ENCODE measurements at places on chromosomes 13 and 19. TPM values are rescaled to one million over a fixed set of nuclear protein-coding genes. Genes with fewer than 3 reads are reported as not detected.

TMPRSS9 gene
- total RNA-seq = 0.16 TPM

RAB4B gene
- total RNA-seq = 32.6 TPM

RNF225 gene
- 0.87 TPM for total RNA-seq

LGI4 gene
- 3.6 TPM for total RNA-seq

DNAAF3 gene
- 5.6 TPM for total RNA-seq

KLK15 gene
- total RNA-seq = not detected

CDX2 gene
- not detected for total RNA-seq

MCF2L gene
- total RNA-seq = 22.9 TPM

GNA15 gene
- total RNA-seq = not detected

CEACAM18 gene
- total RNA-seq = not detected

VSTM1 gene
- total RNA-seq = not detected

ETV2 gene
- not detected for total RNA-seq

ANGPTL4 gene
- total RNA-seq = 1.4 TPM

ZNF536 gene
- total RNA-seq = 0.07 TPM

ZNF66 gene
- total RNA-seq = 67.3 TPM

PRTN3 gene
- 2.4 TPM for total RNA-seq

CASP14 gene
- not detected for total RNA-seq

NKPD1 gene
- total RNA-seq = 1.3 TPM

SCEL gene
- not detected for total RNA-seq

DNA sequence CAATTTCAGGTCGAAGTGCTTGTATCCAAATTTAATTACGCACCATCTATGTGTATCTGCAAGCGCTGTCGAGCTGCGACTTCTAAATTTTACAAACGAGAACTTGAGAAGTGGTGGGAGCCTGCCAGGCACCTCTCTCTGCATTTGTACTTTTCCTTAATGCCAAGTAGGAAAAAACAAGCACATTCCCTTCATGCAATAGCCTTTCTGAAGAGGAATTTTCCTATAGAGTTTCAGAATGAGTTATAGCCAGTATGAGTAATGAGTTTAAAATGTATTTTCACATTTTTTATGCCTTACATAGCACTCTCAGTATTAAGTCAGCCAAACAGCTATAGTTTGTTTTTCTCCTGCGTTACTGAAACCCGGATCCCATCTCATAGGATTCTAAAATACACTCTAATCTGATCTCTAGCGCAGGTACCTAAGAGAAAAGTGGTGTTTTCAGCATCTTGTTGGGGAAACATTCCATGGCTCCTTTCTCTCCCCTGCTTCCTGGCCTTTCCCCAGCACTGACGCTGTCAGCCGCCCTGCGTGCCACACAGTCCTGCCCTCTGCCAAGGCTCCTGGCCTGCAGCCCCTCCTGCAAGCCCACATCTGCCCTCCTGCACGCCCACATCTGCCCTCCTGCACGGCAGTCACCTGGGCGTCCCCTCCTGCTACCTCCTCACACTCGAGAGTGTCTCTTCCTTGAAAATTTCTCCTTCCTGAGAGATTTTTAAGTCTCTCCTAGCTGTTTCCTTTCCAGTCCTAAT lies 526.9 kb downstream of the MYO16 start:
- H3K36me3 ChIP-seq = no peaks in the 10 kb centered on the region
- DNase-seq = no peak
- no peaks in the 10 kb centered on the region for H3K27me3 ChIP-seq
- H3K4me1 ChIP-seq = peaks cover 25% of the 10 kb centered on the region
- no peak overlapping the region for H3K4me3 ChIP-seq

GRCh38 chr13:22945321-22946226 lies 235.2 kb upstream of the SGCG start:
- H3K27ac ChIP-seq = no peak overlapping the region
- H3K36me3 ChIP-seq = no peaks in the 10 kb centered on the region
- no peaks in the 10 kb centered on the region for H3K27me3 ChIP-seq
- H3K4me1 ChIP-seq = no peaks in the 10 kb centered on the region

DNA sequence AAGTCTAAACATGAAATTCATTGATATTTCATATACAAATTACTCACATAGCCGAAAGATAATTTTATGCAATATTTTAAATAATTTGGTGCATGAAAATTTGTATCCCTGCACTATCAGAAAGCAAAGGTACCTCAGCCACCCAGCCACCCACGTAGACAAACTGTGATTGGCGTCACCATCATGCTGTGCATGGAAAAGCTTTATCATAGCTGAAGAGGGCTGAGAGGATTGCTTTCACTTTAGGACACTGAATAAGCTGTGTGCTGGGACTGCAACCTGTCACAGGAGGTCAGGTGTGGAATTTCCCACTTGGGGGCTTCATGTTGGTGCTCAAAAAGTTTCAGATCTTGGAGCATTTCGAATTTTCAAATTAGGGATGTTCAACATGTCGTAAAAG lies 96.3 kb downstream of the MYCBP2 start:
- H3K36me3 ChIP-seq = no peaks in the 10 kb centered on the region
- DNase-seq = no peak
- peaks cover 2% of the 10 kb centered on the region for H3K4me1 ChIP-seq
- H3K27ac ChIP-seq = no peak overlapping the region
- no peaks in the 10 kb centered on the region for H3K27me3 ChIP-seq

GRCh38 chr19:1122972-1123363 lies 19.2 kb downstream of the GPX4 start:
- DNase-seq = peak; percentile 93
- no peaks in the 10 kb centered on the region for H3K4me1 ChIP-seq
- no peak overlapping the region for H3K4me3 ChIP-seq
- no peaks in the 10 kb centered on the region for H3K27me3 ChIP-seq

DNA sequence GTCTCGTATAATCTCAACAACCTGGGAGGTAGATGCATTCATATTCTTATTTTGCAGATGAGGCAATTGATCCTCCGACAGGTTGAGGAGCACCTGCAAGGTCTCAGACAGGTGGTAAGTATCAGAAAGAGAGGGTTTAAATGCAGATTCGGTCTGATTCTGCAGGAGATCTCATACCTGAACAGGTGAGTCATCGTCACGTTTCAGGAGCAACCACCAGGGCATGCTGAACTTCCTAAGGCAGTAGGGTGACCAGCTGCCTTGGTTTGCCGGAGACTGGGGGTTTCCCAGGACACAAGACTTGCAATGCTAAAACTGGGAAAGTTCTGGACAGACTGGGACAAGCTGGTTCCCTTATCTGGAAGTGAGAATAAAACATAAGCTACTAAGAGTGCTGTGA lies 68.8 kb upstream of the TSHZ3 start:
- peak overlapping the region; percentile 97 for H3K27ac ChIP-seq
- no peaks in the 10 kb centered on the region for H3K36me3 ChIP-seq
- H3K4me1 ChIP-seq = peaks cover 51% of the 10 kb centered on the region
- peak; percentile 77 for DNase-seq
- H3K4me3 ChIP-seq = peak overlapping the region; percentile 1

- no peaks in the 10 kb centered on the region for H3K36me3 ChIP-seq
- H3K4me3 ChIP-seq = no peak overlapping the region
- H3K4me1 ChIP-seq = peaks cover 17% of the 10 kb centered on the region
- H3K27me3 ChIP-seq = no peaks in the 10 kb centered on the region
These were observed 71.9 kb downstream of the DCLK1 start for GRCh38 chr13:36059321-36059720.

DNA sequence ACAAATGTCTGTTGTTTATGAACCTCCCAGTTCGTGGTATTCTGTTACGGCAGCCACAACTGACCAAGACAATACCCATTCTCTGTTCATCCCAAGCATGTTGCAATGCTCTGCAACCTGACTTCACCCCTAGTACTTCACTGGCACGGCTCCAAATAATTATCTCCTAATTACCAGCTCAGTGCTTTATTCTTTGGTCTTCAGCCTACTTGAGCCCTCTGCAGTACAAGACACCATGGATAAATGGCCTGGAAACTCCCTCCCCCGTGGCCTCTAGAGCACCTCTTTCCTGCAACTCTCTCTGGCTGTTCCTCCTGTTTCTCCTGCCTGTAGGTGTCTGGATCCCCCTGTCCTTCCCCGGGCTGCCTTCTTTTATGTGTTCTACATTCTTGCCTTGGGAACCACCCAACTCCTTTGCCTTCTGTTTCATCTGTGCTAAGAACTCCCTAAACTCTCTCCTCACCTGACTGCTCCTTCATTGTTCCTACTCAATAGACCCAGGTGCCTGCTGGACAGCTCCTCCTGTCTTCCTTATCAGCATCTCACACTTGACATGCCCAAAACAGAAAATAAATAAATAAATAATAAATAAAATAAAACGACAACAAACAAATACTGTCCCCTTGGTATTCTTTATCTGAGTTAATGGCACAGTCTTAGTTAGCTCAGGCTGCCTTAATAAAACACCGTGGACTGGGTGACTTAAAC lies 200.4 kb upstream of the IPO5 start:
- no peaks in the 10 kb centered on the region for H3K36me3 ChIP-seq
- no peak overlapping the region for H3K27ac ChIP-seq
- H3K27me3 ChIP-seq = no peaks in the 10 kb centered on the region

- no peak overlapping the region for H3K4me3 ChIP-seq
- H3K27me3 ChIP-seq = no peaks in the 10 kb centered on the region
These were observed 6.1 kb downstream of the NOSIP start for GRCh38 chr19:49574206-49574755.

GRCh38 chr13:39810091-39810877 lies 154.8 kb downstream of the COG6 start:
- no peak overlapping the region for H3K4me3 ChIP-seq
- H3K27ac ChIP-seq = no peak overlapping the region
- H3K27me3 ChIP-seq = no peaks in the 10 kb centered on the region
- no peaks in the 10 kb centered on the region for H3K36me3 ChIP-seq

DNA sequence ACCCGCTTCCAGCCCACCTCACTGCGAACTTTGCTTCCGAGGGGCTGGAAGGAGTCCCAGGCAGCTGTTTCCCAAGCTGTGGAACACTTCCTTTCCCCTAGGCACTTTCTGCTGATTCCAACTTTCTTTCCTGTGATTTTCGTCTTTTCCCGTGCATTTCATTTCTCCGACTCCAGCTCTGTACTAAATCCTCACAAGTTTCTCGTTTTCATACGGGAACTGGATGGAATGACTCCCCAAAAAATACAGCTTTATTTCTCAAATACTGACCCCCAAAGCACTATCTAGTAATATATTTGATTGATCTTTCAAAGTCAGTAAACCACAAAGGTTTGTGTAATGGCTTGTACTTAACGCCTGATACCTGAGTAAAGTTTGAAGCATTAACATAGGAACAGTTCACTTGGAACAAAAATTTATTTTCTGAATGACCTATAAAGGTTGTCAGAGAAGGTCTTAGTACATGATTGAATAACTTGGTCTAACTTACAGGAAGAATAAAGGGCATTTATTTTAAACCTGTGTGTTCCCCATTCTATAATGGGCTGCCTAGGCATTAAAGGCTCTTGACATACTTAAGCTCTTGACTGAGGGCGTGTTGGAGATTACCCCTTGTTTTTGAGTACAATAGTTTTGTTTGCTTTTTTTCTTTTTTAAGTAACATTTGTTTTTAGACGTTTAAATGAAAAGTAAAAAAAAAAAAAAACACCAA lies 1.3 kb upstream of the PCDH9 start:
- H3K4me1 ChIP-seq = peaks cover 23% of the 10 kb centered on the region
- H3K4me3 ChIP-seq = peak overlapping the region; percentile 67
- peaks cover 12% of the 10 kb centered on the region for H3K27me3 ChIP-seq
- no peak for DNase-seq
- H3K36me3 ChIP-seq = no peaks in the 10 kb centered on the region

DNA sequence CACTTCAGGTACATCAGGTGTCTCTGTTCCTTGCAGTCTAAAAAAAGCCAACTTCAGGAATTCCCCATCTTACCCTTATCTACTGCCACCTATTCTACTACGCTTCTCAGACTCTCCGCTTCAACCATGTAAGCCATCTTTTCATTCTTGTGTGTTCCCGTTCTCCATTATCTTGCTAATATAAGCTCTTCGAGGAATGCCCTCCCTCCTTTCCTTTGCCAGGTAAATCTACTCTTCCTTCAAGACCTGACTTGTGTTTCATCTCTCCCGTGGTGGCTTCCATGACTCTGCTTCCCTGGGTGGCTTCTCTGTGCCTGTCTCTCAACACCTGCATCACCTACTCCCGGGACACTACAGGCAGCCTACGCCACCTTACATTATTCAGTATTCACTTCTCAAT lies 42.3 kb upstream of the MEDAG start:
- H3K4me3 ChIP-seq = peak overlapping the region; percentile 56
- peaks cover 31% of the 10 kb centered on the region for H3K4me1 ChIP-seq
- peaks cover 19% of the 10 kb centered on the region for H3K27me3 ChIP-seq

GRCh38 chr13:95182570-95183265 lies 118.5 kb downstream of the ABCC4 start:
- no peak overlapping the region for H3K4me3 ChIP-seq
- no peaks in the 10 kb centered on the region for H3K4me1 ChIP-seq
- DNase-seq = no peak
- H3K27me3 ChIP-seq = no peaks in the 10 kb centered on the region

GRCh38 chr13:80862456-80862855 lies 521.5 kb upstream of the SPRY2 start:
- H3K4me3 ChIP-seq = no peak overlapping the region
- H3K27me3 ChIP-seq = no peaks in the 10 kb centered on the region
- no peak overlapping the region for H3K27ac ChIP-seq
- H3K36me3 ChIP-seq = no peaks in the 10 kb centered on the region

- H3K36me3 ChIP-seq = no peaks in the 10 kb centered on the region
- no peak overlapping the region for H3K4me3 ChIP-seq
- H3K4me1 ChIP-seq = no peaks in the 10 kb centered on the region
These were observed 251.5 kb downstream of the ABCC4 start for GRCh38 chr13:95049772-95050171.

GRCh38 chr13:50410921-50411746 lies 395.9 kb downstream of the KCNRG start:
- H3K4me3 ChIP-seq = no peak overlapping the region
- H3K27ac ChIP-seq = no peak overlapping the region
- DNase-seq = no peak
- H3K27me3 ChIP-seq = no peaks in the 10 kb centered on the region

- no peak overlapping the region for H3K27ac ChIP-seq
- H3K36me3 ChIP-seq = no peaks in the 10 kb centered on the region
- H3K4me1 ChIP-seq = no peaks in the 10 kb centered on the region
- H3K27me3 ChIP-seq = no peaks in the 10 kb centered on the region
- H3K4me3 ChIP-seq = no peak overlapping the region
- DNase-seq = no peak
These were observed 7.8 kb downstream of the CPB2 start for GRCh38 chr13:46097015-46097414.

DNA sequence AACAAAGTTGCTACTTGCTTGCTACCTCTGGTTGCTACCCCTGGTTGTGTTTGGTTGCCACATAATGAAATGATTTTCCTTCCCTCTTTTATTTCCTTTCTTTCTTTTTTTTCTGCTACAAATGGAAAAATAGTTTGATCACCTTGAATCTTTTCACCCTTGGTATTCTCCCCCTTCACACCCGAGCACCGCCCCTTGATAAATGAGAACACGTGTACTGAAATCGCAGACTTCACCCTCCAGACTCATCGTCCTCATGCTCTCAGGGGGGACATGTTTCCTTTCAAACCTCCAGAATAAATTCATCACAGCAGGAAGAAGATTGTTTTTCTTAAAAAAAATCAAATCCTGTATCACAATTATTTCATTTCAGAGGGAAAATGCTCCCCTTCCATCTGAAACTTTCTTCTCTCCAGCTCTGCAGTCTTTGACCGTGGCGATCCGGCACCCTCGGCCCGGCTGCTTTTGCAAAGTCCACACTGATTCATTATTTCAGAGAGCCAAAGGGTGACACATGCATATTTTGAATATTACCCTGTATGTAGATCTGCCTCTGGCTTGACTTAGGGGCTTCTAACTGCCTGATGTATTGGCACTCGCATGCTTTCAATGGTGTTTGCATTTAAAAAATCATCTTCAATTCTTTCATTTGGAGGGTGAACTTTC lies 222.6 kb upstream of the MAB21L1 start:
- H3K4me3 ChIP-seq = no peak overlapping the region
- no peaks in the 10 kb centered on the region for H3K36me3 ChIP-seq
- no peak overlapping the region for H3K27ac ChIP-seq
- no peak for DNase-seq

GRCh38 chr19:34145741-34146202 lies 26.5 kb upstream of the LSM14A start:
- H3K4me3 ChIP-seq = no peak overlapping the region
- H3K27ac ChIP-seq = no peak overlapping the region
- peak; percentile 76 for DNase-seq

Measured in GM23338 (cell line).